ENCODE measurements at places on chromosomes 6 and 20.
A peak's percentile ranks its signal among the peaks of the same experiment; 100 is the strongest.

- peak; percentile 16 for DNase-seq
These were observed 12.0 kb downstream of the XRN2 start for GRCh38 chr20:21315138-21315537.

GRCh38 chr6:24501914-24502313 lies 7.1 kb downstream of the ALDH5A1 start:
- DNase-seq, result no peak

DNA sequence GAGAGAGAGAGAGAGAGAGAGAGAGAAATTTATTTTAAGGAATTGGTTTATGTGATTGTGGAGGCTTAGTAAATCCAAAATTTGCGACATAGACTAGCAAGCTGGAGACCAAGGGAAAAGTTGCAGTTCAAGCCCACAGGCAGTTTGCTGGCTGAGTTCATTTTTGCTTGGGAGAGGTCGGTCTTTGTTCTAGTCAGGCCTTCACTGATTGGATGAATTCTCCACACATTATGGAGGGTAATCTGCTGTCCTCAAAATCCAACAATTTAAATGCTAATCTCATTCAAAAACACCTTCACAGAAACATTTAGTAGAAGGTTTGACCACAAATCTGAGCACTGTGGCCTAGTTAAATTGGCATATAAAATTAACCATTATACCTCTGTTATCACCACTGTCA lies 439.6 kb downstream of the EPM2A start:
- no peak for DNase-seq

GRCh38 chr6:86215323-86215722 lies 572.6 kb upstream of the SYNCRIP start:
- DNase-seq, result no peak

DNA sequence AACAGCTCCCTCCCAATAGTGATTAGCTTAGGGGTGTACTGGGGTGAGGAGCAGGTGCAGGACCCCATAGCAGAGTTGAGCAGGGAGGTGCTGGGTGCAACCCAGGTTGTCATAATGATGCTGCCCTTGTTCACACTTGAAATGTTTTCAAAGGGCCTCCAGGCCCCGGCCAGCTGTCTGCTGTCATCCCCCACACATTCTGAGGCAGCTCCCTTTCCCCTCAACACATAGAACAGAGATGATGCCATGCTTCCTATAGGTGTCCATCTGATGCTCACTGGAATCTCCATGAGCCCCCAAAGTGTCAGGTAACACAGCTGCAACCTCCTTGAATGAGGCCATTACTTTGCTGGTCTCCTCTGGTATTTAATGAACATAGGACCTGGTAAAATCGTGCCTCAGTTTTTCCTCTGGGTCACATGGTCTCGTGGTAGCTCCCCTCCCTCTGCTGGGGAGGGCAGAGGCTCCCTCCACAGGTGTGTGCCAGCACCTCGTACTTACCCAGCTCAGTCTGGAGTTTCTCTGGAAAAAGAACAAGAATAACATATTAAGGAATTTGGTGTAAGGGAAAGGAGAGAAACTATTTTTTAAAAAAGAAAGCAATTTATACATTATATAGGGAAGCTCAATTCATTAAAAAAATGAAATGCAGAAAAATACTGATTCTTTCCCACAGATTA lies 5.6 kb downstream of the BTNL2 start:
- DNase-seq, result no peak

GRCh38 chr20:10713161-10713560 lies 39.4 kb upstream of the JAG1 start:
- no peak for DNase-seq

DNA sequence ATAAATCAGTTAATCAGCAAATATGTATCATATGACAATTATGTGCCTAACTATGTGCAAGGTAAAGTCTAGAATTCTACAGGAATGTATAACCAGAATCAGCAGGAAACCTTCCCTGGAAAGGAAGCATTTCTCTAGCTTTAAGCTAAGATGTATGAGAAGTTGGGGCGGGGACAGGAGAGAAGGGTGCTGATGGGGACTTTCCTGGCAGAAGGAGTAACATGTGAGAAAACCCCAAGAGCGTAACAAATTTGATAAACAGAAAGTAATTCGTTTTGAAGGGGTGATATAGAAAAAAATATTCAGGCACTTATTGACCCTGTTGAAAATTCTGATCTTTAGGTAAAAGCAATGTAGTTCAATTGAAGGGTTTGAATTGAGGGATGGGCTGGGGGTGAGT lies 226.1 kb downstream of the KHDRBS2 start:
- no peak for DNase-seq

- DNase-seq, result no peak
These were observed 455.9 kb upstream of the JARID2 start for GRCh38 chr6:14789996-14790395.

GRCh38 chr20:37944456-37944981 lies 41.6 kb downstream of the VSTM2L start:
- no peak for DNase-seq

DNA sequence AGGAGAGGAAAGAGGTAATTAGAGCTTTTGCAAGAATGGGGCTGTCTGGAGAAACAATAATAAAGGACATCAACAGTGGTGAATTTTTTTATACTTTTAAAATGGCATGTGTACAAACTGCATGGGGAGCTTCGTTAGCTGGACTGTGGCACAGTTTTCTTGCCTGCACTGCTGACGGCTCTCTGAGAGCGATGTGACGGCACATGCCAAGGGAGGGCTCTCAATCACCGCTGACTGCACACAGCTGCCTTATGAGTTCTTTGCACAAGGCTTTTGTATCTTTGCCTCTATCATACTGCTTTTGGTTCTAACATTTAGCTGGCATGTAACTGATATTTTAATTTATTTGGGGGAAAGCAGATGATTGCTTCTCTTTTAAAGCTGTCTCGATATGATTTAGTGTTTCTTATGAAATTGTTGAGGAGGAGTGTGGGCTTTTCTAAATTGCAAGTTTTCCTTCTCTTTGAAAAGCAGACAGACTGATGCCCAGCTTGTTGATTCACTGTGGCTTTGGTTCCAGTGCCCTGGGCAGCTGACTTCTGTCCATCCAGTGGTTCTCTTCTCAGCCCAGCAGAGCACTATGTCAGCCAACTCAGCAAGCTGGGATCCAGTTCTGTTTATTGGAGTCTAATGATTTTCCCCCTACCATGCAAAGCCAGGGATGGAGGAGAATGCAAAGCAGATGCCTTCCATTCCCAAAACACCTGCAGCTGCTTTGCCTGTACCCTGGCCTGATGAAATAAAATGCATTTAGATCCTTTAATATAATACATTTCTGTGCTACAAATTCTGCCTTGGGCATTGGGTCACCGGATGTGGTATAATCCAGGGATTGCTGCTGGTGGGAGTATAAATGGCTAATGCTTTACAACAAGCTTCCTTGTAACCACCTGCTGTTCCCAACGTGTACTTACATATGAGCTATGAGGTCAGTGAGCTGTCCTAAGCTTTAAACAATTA lies 323.9 kb downstream of the ZFAND3 start:
- DNase-seq, result no peak

GRCh38 chr20:5090191-5090590 lies 29.6 kb downstream of the PCNA start:
- peak; percentile 11 for DNase-seq

GRCh38 chr6:150456902-150457643 lies 88.3 kb downstream of the IYD start:
- DNase-seq, result no peak

DNA sequence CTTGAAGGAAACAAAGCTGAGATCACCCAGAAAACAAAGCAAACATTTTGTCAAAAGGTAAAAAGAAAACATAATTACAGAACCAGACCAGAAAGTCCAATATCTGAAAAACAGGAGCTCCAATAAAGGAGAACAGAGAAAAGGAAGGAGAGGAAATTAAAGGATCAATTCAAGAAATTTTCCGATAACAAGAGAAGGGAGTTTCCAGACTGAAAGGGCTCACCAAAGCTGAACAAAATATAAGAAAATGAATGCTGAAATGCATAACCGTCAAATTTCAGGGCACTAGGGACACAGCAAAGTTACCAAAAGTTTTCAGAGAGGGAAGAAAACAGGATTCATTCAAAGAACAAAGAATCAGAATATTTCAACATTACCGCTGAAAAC lies 23.9 kb downstream of the ILRUN start:
- DNase-seq, result no peak

GRCh38 chr6:119459207-119459974 lies 109.8 kb upstream of the MAN1A1 start:
- DNase-seq, result no peak

GRCh38 chr6:158686311-158686710 lies 36.5 kb downstream of the SYTL3 start:
- DNase-seq, result no peak

DNA sequence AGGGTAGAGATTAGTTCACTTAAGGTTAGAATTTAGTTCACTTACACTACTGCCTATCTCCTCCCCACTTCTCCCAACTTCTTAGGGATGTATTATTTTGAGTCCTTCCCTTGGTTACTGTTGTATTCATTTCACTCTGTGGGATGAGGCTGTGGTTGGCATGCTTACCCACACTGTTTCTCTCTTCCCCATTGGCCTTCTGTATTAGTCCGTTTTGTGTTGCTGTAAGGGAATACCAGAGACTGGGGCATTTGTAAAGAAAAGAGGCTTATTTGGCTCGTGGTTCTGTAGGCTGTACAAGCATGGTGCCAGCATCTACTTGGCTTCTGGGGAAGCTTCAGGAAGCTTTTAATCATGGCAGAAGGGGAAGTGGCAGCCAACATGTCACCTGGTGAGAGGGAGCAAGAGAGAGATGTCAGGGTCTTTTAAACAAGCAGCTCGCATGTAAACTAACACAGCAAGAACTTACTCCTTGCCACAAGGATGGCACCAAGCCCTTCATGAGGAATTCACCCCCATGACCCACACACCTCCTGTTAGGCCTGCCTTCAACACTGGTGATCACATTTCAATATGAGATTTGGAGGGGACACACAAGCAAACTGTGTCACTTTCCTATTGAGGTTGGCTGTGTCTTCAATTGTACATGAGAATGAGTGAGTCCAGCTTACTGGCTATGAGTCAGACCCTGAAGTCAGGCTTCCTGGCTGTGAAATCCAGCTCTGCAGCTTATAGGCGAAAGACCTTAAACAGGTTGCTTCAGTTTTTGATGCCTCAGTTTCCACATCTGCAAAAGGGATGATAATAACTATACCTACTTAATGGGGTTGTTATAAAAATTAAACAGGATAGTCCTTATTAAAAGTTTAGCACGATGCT lies 53.3 kb downstream of the SYNDIG1 start:
- DNase-seq, result no peak

- no peak for DNase-seq
These were observed 28.1 kb downstream of the ROS1 start for GRCh38 chr6:117397536-117398227.

DNA sequence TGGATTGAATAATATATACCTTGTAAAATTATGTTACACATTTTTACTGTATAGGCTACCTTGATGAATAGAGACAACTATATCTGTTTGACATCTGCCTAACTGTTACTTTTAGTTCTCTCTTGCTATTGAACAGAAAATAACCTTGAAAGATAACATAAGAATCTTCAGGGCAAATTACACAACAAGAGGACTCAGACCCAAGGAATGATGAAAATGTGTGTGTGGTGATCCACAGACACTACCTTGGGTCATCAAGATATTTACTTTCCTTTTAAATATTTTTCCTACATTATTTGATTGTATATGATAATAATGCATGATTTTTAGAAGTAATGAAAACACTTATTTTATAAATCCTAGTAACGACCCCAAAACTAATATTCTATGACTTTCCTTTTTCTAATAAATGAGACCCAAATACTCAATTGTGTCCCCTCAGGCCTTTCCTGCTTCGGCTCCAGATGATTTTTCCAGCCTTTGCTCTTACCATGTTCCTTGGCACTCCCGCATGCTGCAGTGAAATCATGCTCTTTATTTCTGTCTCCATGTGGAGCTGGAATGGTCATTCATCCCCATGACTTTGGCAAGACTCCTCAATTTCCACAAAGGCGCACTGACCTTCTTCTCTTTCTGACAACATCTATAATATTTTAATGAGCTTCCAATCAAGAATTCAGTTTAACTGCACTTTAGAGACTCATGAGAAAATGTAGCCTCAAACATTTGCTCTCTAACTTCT lies 187.6 kb downstream of the EPM2A start:
- no peak for DNase-seq

GRCh38 chr6:14454473-14454775 lies 336.9 kb downstream of the CD83 start:
- no peak for DNase-seq

- no peak for DNase-seq
These were observed 5.0 kb downstream of the COL21A1 start for GRCh38 chr6:56242346-56242745.
